ENCODE measurements at places on chromosomes 5 and 9. TPM values are rescaled to one million over a fixed set of nuclear protein-coding genes. Genes with fewer than 3 reads are reported as not detected.
A peak's percentile ranks its signal among the peaks of the same experiment; 100 is the strongest.

PCDHB6 gene
- 0.20 TPM for polyA plus RNA-seq

SLC35A4 gene
- 70.2 TPM for polyA plus RNA-seq

CDH18 gene
- polyA plus RNA-seq: 0.45 TPM

PCDHGB7 gene
- 7.6 TPM for polyA plus RNA-seq

DPYSL3 gene
- 48.3 TPM for polyA plus RNA-seq

TSSK1B gene
- not detected for polyA plus RNA-seq

BRINP1 gene
- polyA plus RNA-seq: 0.60 TPM

DNA sequence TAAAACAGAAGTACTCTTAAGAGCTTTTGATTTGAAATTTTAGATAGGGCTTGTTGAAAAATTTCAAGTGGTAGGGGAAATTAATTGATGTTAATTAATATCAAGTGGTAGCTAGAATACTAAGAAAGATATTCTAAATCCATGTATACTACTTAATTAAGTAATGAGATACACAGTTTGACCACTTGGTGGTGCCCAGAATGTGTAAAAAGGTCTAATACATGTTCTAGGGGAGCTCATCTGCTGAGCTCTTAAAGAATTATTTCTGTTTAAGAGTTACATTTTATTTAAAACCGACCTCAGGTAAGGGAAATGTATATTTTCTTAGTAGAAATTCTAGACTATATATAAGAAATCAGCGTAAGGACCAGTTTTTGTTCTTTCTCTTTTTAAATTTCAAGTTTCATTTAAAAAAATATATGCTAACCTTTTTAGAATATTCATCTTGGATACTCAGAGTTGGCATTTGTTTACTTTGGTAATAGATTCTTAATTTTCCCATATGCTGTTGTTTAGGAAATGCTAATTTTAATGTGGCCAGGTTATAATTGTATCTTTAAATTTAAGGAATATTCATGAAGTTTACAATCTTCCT lies 61.5 kb downstream of the LNPEP start:
- DNase-seq: no peak

- DNase-seq: no peak
Measured at GRCh38 chr9:92637886-92638620, 31.9 kb downstream of the IPPK start.

- DNase-seq: no peak
Measured at GRCh38 chr9:18778846-18779245, 254.2 kb downstream of the SAXO1 start.

- DNase-seq: no peak
Measured at GRCh38 chr9:82543726-82544125, 519.2 kb downstream of the RASEF start.

- DNase-seq: no peak
Measured at GRCh38 chr5:73232266-73233041, 59.5 kb downstream of the TMEM174 start.

GRCh38 chr5:91390268-91390667 lies 7.2 kb upstream of the ARRDC3 start:
- no peak for DNase-seq

DNA sequence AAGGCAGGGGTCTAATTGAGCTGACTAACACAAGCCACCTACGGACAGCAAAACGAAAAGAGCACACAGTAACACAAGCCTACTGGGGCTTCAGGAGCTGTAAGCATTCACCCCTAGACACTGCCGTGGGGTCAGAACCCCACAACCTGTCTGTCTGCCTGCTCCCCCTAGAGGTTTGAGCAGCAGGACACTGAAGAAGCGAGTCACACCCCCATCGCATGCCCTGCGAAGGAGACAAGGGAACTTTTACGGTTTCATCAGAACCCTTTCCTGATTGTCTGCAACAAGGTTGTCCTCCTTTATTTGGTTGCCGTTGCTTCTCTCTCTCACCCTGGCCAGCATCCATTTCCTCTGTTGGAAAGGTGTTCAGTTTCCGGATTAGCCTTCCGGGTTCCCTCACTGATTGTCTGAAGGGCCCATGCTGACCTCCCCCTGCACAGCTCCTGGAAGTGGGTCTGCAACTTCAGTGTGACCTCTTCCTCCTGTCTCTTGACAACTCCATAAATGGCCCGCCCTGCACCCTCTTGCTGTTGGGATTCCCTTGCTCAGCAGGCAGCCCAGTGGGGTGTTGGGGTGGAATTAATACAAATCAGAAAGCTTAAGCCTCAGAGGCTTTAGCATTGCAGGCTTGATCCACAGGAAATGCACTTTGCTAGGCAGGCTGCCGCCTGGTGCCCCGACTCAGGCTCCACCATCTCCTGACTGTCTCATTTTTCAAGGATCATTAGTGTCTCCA lies 258.9 kb upstream of the TLE4 start:
- no peak for DNase-seq

DNA sequence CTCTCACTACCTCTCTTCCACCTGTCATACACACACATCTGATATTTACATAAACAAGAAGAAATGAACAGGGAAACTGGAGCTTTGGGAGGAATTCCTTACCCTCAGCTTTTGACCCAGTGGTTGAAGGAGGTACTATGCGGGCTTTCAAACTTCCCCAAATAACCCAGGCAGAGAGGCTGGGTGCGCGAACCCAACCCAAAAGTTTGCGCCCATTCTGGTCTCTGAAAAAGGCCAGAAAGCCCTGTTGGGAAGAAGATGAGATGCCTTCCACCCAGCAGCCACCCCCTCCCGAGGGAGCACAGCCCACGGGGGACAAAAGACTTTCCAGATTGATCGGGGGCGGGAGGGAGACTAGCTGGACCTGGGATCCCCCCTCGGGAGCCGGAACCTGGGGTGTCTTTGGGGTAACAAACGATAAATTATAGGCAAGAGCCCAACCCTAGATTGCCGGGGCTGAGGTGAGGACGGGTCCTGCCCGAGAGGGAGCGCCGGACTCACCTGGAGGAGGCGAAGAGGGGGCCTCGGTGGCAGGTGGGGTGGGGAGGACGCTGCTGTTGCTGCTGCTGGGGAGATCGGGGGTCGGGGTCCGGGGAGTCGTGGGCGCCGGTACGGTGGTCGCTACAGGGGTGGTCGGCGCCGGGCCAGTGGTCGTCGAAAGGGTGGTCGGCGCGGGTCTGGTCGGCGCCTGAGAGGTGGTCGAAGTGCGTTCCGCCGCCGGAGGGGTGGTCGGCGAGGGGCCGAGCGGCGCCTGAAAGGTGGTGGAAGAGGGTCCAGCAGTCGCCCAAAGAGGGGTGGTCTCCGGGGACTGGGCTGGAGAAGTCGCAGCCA lies 798 bp downstream of the MEGF9 start:
- no peak for DNase-seq

DNA sequence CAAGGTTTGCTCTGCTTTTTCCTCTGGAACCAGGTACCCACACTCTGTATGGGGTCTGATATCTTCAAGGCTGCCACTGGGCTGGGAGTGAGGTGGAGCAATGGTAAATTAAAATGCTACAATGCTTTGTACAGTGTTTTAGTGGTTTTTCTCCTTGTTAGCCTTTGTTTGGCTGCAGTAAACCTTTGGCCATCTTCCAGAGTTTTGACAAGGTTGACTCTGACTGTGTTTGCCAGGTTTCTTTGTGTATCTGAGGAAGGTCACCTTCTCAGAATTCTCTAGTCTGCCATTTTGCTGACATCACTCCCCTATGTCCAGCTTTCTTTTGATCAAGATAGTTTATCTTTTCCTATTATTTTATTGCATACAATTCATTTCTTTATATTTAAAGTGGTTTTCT lies 11.2 kb downstream of the SPATA31D1 start:
- DNase-seq: no peak

DNA sequence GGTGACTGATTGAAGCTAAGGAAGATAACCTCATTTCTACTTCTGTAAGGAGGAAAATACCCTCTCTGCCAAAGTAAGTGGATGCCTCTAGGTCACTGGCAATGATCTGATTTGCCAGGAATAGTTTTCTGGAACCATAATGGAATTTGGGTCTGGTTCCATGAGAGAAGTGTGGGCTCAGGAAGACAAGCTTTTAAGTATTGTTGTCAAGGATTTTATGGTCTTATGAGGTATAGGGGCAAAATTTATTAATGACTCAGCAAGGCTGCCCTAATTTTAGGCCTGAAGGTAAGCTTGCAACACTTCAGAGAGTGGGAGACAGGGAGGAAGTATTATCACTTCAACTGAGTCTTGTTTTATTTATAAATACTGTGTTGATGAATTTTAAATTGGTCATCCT lies 322.6 kb upstream of the ACTBL2 start:
- DNase-seq: no peak

GRCh38 chr5:56382896-56383295 lies 149.8 kb upstream of the ANKRD55 start:
- no peak for DNase-seq

DNA sequence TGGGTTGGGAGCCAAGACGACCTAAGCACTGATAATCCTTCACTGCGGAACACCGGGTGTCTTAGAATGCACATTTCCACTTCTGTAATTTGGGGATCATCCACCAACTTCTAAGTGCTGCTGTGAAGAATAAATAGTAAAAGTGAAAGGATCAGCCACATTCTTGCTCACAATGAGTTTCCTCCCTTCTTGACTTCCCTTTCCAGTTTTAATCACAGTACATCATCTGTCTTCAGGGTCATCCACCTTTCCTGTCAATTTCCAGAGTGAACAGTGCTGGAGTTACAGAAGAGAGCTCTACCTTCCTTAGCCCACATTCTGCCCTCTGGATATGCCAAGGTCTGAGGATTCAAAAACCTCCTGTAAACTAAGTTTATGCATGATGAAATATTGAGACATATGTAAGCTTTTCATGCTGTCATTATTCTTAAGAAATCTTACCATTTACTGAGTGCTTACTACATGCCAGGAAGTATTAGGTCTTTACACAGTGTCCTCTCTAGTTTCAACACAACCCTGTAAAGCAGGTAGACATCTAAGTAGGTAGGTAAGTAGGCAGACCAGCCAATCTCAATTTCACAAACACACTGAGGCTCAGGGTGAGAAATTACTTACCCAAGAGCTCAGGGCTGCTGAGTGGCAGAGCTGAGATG lies 105.2 kb downstream of the CDK5RAP2 start:
- DNase-seq: no peak

- DNase-seq: no peak
Measured at GRCh38 chr9:33148367-33149014, 18.6 kb downstream of the B4GALT1 start.

DNA sequence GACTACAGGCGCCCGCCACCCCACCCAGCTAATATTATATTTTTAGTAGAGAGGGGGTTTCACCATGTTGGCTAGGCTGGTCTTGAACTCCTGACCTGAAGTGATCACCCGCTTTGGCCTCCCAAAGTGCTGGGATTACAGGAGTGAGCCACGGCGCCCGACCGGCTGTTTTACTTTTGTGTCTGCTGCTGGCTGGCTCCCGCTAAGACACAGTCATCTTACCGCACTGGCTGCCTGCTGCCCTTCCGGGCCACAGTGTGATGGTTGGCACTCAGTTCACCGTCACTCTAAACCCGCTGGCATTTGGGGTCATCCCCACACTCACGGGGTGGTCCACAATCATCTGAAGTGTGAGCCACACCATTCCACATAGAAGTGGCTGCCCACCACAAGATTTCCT lies 93.7 kb downstream of the WDR41 start:
- no peak for DNase-seq

DNA sequence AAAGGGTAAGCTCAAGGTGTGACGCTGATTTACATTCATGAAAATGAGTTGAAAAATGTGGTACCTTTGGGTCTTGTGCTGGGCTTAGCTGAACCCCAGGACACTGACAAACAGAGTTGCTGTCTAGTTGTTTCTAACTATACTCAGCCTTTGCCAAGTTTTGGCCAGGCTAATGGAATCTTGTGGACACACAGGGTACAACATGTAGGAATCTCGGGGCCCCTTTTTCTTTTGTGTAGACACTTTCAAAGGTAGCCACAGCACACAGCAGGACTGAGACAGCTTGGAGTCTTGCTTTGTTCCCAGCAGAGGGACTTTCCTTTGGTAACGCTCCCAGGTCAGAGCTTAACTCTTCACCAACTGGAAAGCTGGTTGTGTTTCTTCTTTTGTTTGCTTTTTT lies 7.8 kb downstream of the LIX1 start:
- DNase-seq: no peak

DNA sequence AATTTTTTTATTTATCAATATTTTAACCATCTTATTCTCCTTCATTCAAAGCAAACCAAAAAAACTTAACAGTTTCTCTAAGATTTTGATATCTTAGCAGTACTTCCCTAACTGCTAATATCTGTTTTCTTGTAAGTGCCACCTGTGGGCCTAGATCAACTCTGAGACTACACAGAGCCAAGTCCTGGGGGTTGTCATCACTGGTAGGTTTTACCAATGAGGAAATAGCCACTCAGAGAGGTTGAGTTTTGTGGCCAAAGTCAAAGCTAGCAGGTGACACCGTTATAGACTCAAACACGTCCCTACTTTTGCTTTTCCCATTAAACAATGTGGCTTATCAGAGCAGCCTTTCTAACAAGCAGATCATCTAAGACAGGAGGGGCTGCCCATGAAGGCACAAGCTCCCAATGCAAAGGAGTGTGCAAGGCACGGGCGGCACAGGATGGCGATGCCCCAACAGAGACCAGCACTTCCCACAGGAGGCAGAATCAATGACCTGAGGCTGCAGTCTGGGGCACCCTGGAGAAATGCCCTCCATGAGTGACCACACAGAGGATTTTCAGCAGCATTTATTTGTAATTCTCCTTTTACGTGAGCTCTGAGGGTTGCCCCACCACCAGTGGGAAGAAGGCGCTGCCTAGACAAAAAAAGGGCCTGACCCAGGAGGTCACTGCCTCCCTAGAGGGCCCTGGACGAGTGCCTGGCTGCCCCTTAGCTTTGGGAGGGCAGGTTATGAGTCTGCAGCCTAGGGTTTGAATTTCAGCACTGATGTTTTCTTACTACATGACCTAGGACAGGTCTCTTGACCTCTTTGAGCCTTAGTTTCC lies 7.4 kb downstream of the TBC1D2 start:
- no peak for DNase-seq

GRCh38 chr5:107012371-107012770 lies 658.4 kb downstream of the EFNA5 start:
- DNase-seq: no peak

DNA sequence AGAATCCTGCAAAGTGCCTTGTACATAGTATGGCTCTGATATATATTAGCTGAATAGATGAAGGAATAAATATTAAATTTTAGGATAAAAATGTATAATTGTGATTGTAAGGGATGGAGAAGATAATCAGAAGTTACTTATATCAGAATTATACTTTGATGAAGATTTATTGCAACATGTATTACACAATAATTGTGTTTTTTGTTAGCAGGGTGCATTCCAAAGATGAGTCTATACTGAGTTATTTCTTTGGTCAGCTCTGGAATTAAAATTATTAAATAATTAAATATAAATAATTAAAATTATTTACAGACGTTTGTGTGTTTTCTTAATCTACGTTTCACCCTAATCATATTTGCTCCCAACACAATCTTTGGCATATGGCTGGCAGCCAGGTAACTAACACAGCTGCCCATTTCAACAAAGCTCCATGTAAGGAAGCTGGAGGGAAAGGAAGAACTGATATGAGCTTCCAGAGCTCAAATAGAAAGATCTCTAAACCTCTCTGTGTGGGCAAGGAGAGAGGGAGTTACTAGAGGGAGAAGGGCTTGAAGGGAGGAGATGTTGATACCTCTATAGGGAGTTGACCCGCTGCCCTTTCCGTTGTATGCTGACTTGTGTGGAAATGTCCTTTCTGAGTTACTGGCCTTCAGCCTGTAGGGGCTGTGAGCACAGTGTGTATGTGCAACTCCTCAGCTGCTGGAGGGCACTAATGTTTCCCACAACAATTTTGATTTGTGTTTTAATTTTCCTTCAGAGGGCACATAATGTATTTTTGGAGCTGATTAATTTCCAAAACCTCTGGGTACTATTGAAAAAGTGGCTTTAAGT lies 403.4 kb downstream of the MAN2A1 start:
- DNase-seq: no peak

GRCh38 chr5:40383749-40384651 lies 295.7 kb upstream of the PTGER4 start:
- DNase-seq: peak; percentile 16

Measured in BJ (cell line).